Lung microvascular endothelial cell (primary cell): ENCODE measurements at places on chromosomes 12 and 14. TPM values are rescaled to one million over a fixed set of nuclear protein-coding genes. Genes with fewer than 3 reads are reported as not detected.

The SPIC gene
- not detected in 2 replicates for total RNA-seq

The KRT71 gene
- not detected in 2 replicates for total RNA-seq

The HOXC12 gene
- not detected in 2 replicates for total RNA-seq

The RNF212B gene
- not detected in 2 replicates for total RNA-seq

The POTEG gene
- not detected in 2 replicates for total RNA-seq

The CRADD gene
- 9.3 and 9.4 TPM in 2 replicates for total RNA-seq

The PRB2 gene
- not detected in 2 replicates for total RNA-seq

The ACSM4 gene
- not detected in 2 replicates for total RNA-seq

The SLCO1B1 gene
- not detected in 2 replicates for total RNA-seq

The HOXC4 gene
- total RNA-seq, result not detected in 2 replicates

The PRORP gene
- total RNA-seq, result 19.4 and 23.1 TPM in 2 replicates

The C12orf54 gene
- total RNA-seq, result not detected in 2 replicates

The RCOR1 gene
- 7.6 and 8.1 TPM in 2 replicates for total RNA-seq

The ASB2 gene
- not detected in 2 replicates for total RNA-seq
